ENCODE measurements at places on chromosomes 7 and 10.
A peak's percentile ranks its signal among the peaks of the same experiment; 100 is the strongest.

DNA sequence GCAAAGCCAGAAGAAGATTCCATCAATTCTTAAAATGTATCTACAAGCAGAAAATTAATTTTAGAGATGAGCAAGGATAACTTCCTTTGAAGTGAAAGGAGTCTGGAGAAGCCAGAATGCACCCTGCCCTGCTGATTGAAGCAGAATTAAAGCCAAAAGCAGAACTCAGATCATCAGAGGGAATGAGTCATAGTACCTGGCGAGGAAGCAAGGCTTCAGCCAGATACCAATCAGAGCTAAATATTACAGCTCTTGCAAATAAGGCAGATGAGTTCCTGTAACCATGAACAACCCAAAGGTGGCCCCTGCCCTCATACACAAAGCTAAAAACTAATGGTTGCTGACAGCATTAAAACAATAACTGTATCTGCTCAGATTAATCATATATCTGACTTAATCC is 10.4 kb downstream of the HTR7 start:
- H3K27ac ChIP-seq = no peak overlapping the region
- H3K36me3 ChIP-seq = peaks cover 5% of the 10 kb centered on the region
- no peak overlapping the region for H3K4me3 ChIP-seq
- H3K27me3 ChIP-seq = peaks cover 16% of the 10 kb centered on the region

DNA sequence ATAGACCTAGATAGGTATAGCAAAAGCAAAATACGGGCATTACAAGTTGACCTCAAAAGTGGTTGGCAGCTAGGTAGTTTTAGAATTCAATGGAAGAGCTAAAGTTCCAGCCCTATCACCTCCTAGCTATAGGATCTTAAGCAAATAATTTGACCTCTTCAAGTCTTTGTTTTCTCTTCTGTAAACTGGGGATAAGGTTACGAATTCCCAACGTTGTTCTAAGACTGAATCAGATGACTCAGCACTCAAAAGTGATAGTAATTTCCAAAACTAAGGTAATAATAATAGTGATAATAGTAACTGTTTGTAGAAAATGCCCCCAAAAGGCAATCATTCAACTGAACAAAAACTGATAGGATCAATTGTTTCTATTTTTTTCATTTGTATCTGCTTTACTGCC is 445.2 kb downstream of the KCNMA1 start:
- no peaks in the 10 kb centered on the region for H3K27me3 ChIP-seq
- no peaks in the 10 kb centered on the region for H3K4me1 ChIP-seq
- no peaks in the 10 kb centered on the region for H3K36me3 ChIP-seq
- H3K4me3 ChIP-seq = no peak overlapping the region

- DNase-seq = no peak
- H3K4me1 ChIP-seq = no peaks in the 10 kb centered on the region
- H3K27ac ChIP-seq = no peak overlapping the region
- no peaks in the 10 kb centered on the region for H3K36me3 ChIP-seq
- H3K4me3 ChIP-seq = no peak overlapping the region
These were observed 10.3 kb upstream of the ADARB2 start for GRCh38 chr10:1747590-1748157.

DNA sequence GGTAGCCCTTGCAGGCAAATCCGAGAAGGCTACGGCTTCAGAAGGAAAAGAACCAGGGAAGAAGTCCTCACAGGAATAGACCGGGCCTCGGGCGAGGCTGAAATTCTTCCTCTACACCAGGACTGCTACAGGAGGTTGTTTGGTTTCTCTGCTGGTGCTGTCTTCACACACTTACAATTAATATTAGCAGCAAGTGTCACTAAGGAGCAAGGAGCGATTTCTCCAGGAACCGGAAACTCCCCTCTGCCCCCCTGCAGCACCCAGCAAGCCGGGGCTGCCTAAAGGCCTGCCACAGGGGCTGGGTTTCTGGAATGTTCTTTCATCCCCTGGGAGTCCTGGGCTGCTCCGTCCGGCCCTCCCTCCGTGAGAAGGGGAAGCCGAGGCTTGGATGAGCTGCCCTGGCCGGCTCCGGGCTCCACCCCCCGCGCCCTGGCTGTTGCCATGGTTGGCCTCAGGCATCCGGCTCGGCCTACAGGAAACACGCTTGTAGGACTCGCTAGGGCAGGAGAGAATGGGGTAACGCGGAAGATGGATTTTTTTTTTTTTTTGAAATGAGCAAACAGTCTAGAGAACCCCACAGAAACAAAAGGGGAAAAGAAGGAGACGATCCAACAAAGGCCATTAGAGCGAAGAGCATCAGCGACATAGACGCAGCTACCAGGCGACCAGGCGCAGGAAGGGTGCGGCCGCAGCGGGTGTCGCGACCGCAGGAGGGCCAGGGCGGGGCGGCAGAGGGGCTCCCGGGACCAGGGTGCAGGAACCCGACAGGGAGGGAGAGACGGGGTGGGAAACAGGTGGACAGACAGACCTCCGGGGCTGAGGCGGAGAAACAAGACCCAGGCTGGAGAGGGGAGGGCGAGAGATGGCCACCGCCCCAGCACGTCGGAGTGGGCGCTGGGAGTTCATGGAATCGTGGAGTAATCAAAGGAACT is 33.0 kb downstream of the EN2 start:
- DNase-seq = peak; percentile 63
- H3K4me3 ChIP-seq = peak overlapping the region; percentile 68
- H3K4me1 ChIP-seq = peaks cover 25% of the 10 kb centered on the region
- peaks cover 23% of the 10 kb centered on the region for H3K27me3 ChIP-seq
- peak overlapping the region; percentile 70 for H3K27ac ChIP-seq

GRCh38 chr10:71424496-71425194 is 27.9 kb downstream of the CDH23 start:
- no peaks in the 10 kb centered on the region for H3K4me1 ChIP-seq
- no peak overlapping the region for H3K27ac ChIP-seq
- H3K36me3 ChIP-seq = no peaks in the 10 kb centered on the region
- H3K4me3 ChIP-seq = no peak overlapping the region
- no peak for DNase-seq

DNA sequence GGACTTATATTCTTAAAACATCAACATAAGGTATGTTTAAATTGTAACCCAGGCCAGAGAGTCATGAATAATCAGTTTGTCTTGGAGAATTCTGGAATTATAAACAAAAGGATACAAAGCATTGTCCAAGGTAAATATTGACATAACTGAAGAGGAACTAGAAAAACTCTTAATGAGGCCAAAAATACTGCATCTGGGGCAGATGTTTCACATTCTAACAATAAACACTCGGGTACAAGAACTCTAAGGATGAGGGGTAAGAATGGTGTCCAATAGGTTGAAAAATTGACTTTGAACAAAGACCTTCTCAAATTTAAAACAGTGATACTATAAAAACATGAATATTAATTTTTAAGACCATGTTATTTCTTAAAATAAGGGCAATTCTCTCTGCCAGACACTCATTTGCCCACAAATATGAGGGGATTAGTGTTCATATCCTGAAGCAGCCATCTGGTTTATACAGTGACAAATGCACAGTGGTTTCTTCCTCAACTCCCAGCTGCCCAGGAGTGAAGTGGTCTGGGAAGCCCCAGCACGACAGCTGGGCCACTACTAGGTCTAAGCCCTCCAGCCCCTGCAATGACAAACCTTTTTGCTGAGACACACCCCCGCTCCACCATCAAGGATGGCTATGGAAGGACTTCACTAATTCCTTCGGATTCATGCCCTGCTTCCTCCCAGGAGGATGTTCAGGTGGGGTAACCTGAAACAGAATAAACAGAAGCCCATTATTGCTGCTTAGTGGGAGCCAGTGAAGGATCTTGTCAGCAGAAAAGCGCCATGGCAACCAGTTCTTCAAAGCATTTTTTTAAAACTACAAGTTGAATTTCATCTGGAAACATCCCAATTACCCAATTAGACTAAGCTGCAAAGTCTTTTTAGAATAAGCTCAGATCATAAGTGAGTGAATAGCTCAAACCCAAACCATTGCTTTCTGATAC is 107.5 kb upstream of the ARID5B start:
- no peak overlapping the region for H3K4me3 ChIP-seq
- peaks cover 5% of the 10 kb centered on the region for H3K4me1 ChIP-seq
- H3K36me3 ChIP-seq = peaks cover 10% of the 10 kb centered on the region
- no peak overlapping the region for H3K27ac ChIP-seq

DNA sequence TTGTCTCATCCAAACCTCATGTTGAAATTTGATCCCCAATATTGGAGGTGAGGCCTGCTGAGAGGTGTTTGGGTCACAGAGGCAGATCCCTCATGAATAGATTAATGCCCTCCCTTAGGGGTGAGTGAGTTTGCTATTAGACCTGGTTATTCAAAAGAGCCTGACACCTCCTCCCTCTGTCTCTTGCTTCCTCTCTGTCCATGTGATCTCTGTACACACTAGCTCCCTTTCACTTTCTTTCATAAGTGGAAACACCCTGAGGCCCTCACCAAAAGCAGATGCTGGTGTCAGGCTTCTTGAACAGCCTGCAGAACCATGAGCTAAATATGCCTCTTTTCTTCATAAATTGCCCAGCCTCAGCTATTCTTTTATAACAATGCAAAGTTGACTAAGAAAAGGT is 447.1 kb downstream of the MDFIC start:
- no peaks in the 10 kb centered on the region for H3K27me3 ChIP-seq
- no peak for DNase-seq
- H3K36me3 ChIP-seq = no peaks in the 10 kb centered on the region
- H3K4me3 ChIP-seq = no peak overlapping the region
